ENCODE measurements at places on chromosomes 3 and 15. TPM values are rescaled to one million over a fixed set of nuclear protein-coding genes. Genes with fewer than 3 reads are reported as not detected.
A peak's percentile ranks its signal among the peaks of the same experiment; 100 is the strongest.

DNA sequence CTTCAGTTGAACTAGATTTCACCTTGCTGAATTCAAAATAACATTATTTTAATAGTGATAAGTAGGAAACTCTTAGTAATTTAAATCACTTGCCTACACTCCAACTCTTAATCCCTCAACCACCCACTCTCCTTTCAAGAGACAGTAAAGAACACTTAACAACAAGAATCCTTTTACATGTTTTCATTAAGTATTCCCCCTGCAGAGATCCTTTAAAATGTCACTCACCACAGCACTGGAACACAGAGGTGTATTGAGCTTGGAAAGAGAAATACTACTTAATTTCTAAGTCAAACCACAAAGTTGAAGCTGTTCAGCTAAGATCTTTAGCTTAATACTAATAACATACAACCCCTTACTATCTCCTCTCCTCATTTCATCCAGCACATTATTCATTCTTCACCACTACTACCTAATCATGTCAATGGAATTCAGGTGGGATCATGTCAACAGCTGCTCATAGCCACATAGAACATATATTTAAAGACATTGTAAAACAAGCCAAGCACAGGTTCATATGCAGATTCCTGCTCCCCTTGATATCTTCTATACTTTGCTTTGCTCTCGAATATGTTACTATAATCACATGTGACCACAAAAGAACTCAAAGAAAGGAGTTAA, 40.5 kb downstream of the IMPG2 start:
- DNase-seq, result no peak

- no peak for DNase-seq
These were observed 3.4 kb downstream of the ATP2C1 start for GRCh38 chr3:130897316-130897715.

- DNase-seq, result no peak
These were observed 7.2 kb downstream of the HOMER2 start for GRCh38 chr15:82945326-82945725.

DNA sequence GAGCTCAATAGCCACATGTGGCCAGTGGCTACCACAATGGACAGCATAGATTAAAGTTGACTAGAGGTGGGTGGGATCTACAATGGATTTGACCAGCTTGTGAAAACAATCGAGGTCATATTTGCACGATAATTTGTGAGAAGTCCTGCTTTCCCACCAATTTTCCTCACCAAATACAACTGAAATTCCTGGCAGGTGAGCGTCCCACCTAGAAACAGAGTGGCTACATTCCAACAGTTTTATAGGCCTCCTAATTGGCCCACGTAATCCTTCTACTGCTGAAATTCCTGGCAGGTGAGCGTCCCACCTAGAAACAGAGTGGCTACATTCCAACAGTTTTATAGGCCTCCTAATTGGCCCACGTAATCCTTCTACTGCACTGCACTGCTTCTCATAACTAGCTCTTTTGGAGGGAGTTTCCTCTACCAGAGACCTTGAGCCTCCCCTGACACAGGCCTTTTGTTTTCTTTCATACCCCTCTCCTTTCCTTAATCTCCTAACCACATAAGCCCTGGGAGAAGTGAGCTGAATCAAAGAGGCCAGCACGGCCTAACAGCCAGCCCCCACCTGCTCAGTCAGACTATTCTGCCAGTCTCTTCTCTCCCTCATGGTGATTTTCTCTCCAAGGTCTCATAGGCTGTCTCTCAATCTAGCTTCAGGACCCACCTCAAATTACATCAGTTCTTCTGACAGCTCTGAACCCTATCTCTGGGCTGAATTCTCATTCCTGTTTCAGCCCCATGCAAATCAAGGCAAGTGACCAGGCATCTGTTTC, 80.2 kb downstream of the BFSP2 start:
- DNase-seq, result no peak

DNA sequence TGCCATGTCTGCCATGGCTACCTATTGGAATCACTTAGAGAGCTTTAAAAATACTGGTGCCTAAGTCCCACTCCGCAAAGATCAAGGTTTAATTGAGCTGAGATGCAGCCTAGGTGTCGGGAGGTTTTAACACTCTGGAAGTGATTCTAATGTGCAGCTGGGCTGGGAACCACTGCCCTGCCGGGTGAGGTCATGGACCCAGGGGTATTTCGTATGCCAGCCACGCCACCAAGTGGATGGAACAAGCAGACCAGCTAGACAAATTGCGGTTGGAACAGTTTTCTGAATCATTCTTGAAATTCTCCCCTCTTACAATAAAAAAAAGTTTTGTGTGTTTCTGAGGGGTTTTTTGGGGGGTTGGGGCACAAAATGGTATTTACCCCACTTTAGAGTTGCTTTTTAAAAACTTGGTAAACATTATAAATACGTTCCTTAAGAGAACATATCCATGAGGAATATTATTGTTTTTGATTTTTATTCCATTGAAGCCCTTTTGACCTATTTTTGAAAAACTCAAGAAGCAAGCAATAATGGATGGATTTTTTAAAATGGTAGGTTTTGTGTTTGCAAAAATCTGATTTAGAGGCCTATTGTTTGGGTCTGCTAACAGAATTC, 66.2 kb upstream of the CSTA start:
- no peak for DNase-seq

- DNase-seq, result no peak
These were observed 18.3 kb downstream of the MAP2K1 start for GRCh38 chr15:66405007-66405406.

- DNase-seq, result no peak
These were observed 110.2 kb downstream of the ST8SIA2 start for GRCh38 chr15:92503889-92504288.

GRCh38 chr15:92059036-92059970, 205.8 kb downstream of the SLCO3A1 start:
- DNase-seq, result no peak

DNA sequence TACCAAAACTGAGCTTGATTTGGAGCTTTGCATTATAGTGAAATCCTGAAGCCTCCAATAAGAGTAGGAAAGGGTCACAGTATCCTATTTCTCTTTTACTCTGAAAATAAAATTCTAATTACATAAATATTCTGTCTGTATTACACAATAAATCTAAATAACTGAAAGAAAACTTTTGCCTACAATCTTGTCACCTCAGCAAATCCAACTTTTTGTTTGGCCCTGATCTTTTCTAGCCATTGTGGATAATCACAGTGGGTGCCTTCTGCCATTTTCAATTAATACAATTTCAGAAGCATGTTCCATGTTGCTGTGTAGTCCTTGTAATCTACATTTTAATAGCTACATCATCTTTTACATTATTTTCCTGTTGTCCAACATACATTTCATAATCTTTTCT, 29.4 kb upstream of the TIPARP start:
- no peak for DNase-seq

DNA sequence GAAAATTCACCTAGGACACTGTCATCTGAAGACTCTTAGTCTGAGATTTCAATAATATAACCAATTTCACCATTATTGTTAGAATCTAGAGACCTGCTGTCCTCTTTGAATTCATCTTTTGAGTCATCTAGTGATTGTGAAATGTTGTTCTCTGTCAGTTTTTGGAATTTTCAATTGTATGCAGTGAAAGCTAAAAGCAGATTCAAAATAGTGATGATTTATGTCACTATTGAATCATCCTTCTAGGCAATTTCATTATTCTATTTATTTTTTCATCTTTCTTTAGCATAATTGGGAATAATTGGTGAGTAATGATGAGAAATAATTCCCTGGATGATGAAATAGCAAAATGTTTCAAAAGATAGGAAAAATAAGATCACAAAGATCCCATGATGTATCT, 101.7 kb upstream of the EIF1B start:
- no peak for DNase-seq

- DNase-seq, result peak; percentile 6
These were observed at the start of gene ENTPD3 for GRCh38 chr3:40387001-40387894. ENTPD3 (plus strand) TSS chr3:40387184; CDS start chr3:40388058, 874 bp downstream.

Gene KCNAB1
- 0.32 TPM for polyA plus RNA-seq

Gene PLXND1
- polyA plus RNA-seq, result 17.3 TPM

Gene AADAC
- polyA plus RNA-seq, result not detected

Gene ACAA1
- 49.0 TPM for polyA plus RNA-seq

Gene LMAN1L
- polyA plus RNA-seq, result not detected

Gene SNURF
- polyA plus RNA-seq, result 67.2 TPM

All from CD8-positive, alpha-beta memory T cell (primary cell).